Progenitor cell of endocrine pancreas (in vitro differentiated cells): ENCODE measurements at places on chromosomes 3 and 15.

DNA sequence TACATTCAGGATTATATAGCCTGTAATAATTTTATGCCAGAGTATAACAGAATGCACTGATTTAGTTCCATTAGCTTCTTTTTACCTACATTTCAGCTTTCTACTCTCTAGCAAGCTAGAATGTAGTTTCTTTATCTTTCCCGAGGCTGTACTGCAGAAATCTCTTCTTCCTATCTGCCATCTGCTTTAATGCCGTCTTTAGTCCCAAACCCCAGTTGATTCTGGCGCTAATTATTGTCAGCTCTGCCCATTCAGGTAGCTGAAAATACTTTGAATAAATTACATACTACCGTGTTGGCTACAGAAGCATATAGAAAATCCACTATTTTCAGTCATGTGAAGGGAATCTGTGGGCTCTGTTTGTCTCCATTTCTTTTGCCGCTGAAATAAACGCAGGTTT is 706.7 kb downstream of the NTRK3 start:
- no peak for DNase-seq

DNA sequence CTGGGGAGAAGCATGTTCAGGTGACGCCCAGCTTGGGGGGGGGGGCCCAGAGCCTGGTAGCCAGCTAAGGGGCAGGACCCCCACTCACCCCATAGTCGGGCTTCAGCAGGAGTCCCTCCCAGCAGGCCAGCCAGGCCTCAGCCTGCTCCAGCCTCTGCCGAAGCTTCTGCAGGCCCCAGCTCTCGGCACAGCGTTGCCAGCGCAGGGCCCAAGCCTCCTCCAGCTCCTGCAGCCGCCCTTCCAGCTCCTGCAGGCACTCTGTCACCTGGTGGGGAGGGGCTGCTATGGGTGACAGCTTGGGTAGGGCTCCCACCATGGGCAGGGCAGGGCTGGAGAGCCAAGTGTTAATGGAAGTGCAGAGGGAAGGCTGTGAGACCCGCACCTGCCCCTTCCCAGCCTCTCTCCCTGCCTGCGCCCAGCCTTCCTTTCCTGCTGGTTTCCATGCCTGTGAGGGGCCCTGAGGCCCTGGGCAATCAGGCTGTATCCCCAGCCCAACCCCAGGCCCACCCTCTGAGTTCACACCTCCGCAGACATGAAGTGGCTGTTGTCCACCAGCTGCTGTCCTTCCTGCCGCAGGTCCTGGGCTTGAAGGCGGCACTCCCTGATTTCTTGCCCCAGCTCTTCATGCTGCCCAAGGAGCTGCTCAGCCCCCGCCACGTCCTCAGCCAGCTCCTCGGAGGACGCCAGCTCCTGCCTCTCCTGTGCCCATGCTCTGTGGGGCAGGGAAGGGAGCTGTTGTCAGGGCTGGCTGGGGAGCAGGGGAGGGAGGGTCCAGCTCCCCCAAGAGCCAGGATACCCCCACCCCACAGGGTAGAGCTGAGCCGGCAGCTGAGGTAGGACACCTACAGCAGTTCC is 14.3 kb downstream of the PLA2G4B start:
- DNase-seq: no peak

DNA sequence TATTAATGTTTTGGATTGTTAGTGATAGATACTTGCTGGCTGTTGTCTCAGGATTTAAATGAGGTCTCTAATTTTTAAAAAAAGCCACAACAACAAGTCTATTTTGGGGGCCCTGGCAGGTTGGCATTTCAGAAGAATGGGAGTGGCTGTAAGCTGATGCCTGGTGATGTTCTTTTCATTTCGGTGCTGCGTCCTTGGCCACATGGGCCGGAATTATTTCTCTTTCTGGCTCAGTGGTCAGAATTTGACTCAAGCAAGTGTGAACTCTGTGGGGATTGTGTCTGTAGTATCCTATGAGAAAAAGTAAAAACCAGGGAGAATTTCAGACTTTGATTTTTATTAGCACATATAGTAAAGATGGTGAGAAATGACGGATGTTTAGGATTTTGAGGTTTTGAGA is 203.0 kb downstream of the AKAP13 start:
- no peak for DNase-seq

DNA sequence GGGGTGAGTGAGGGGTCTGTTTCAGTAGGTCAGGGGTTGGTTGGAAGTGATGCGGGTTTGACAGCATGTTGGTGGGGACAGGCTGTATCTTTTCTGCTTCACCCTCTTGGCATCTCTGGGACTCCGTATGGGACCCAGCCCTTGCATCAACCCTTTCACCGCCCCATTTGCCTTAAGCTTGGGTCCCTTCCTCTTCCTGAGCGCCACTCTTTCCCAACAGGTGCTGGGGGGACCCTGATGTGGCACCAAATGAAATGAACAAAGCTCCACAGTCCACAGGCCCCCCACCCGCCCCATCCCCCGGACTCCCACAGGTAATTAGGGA is 1.1 kb downstream of the EIF4G1 start:
- DNase-seq: no peak

DNA sequence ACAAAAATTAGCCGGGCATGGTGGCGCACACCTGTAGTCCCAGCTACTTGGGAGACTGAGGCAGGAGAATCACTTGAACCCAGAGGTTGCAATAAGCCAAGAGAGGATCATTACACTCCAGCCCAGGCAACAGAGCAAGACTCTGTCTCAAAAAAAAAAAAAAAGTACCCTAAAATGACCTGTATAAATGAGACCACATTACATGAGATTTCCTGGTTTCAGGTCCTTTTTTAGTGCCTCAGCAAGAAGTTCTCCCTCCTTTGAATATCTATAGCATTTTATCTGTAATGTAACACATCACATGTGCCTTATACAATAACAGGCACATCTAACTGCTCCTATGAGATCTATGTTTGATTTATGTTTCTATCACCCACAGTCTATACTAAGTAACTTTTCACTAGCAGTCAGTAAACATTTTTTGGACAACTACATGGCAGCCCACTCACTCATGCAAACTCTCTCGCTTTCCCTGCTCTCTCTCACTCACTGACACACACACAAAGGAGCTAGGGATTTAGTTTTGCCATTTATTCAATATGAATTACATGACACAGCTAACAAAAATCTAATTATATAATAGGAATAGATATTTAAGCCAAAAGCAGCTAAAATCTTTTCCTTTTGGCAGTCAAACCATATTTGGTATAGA is 34.1 kb downstream of the ADAM10 start:
- DNase-seq: no peak

DNA sequence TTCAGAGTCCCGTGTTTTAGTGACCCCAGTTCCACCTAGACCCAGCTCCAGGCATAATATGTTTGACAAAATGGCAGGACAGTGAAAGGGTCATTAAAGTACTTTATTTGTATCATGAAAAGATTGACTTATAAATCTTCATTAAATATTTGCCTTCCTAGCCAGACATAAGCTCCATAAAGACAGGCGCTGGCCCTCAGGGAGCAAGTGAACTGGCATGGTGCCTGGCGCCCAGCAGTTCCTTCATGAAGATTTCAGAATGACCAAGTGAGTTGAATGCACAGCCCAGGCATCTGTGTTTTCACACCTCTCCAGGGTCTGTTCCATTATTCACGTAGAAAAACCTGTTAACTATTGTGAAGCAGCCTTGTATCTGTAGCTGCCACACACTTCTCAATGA is 166.2 kb downstream of the GAP43 start:
- DNase-seq: no peak
